ENCODE measurements at places on chromosomes 12 and 14.

DNA sequence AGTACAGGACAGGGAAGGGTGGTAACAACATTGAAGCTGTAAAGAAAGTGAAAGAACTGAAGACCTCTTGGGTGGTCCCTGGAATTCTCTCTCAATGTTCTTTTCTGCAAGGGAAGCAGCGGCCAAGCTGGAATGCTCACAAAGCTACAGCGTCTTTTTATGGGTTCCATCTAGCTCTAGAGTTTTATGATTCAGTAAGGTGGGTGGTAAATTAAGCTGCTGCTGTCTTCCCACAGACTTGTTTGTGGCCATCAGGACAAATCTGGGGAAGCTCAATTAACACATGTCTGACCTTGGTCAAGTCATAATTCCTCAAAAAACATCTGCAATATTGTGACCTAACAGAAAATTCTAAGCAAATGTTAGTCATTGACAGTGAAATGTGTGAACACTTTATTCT, 139.1 kb downstream of the MED13L start:
- no peak for DNase-seq

- no peak for DNase-seq
Observed at GRCh38 chr14:44896275-44897040, 65.3 kb downstream of the KLHL28 start.

DNA sequence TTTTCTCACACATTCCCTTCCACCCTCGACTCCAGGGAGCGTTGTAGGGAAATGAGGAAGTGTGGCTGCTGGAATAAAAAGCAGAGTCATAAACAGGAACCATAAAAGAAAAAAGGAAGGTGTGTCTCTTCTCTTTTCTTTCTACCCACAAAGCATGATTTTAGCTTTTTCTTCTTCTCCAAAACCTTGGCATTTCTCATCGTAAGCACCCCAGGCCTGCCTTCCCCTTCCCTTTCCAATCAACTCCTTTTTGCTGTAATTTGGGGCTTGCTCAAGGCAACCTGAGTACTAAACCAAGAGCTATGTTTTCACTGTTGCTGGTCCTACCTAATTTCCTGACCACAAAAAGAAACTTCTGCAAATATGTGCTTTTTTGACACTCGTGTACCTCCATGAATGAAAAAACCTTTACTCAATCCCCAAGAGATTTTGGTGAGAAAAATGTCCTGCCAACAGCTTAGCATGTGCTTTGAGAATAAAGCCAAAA, 9.2 kb downstream of the PLBD1 start:
- DNase-seq = no peak

DNA sequence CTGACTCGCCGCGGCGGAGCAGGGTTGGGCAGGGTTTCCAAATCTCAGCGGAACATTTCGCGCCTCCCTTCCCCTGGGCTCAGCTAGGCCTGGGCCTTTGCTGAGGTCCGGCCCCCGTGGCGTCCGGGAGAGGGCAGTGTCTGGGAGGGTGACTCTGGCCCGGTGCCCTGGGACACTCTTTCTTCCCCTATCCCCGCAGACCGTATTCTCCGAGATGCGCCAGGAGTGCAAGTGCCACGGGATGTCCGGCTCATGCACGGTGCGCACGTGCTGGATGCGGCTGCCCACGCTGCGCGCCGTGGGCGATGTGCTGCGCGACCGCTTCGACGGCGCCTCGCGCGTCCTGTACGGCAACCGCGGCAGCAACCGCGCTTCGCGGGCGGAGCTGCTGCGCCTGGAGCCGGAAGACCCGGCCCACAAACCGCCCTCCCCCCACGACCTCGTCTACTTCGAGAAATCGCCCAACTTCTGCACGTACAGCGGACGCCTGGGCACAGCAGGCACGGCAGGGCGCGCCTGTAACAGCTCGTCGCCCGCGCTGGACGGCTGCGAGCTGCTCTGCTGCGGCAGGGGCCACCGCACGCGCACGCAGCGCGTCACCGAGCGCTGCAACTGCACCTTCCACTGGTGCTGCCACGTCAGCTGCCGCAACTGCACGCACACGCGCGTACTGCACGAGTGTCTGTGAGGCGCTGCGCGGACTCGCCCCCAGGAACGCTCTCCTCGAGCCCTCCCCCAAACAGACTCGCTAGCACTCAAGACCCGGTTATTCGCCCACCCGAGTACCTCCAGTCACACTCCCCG, 3.0 kb downstream of the WNT1 start:
- DNase-seq = no peak

DNA sequence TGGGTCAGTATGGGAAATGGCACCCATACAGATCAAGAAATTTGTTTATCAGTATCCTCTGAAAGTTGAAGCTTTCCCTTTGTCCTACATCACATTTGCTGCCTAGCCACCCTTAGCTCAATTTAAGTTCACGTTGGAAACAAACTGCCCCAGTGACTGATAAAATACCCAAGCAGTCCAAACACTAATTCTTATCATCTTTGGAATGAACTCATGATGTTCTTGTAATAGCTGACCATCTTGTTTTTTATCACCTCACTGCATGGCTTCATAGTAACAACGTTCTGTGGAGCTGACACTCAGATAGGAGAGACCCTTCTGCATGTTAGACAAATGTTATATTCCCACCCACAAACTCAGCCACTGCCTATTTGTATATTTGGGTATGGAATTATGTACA, 93.4 kb downstream of the GPR135 start:
- DNase-seq = no peak

GRCh38 chr12:128813392-128813791, 10.4 kb downstream of the SLC15A4 start:
- DNase-seq = no peak

DNA sequence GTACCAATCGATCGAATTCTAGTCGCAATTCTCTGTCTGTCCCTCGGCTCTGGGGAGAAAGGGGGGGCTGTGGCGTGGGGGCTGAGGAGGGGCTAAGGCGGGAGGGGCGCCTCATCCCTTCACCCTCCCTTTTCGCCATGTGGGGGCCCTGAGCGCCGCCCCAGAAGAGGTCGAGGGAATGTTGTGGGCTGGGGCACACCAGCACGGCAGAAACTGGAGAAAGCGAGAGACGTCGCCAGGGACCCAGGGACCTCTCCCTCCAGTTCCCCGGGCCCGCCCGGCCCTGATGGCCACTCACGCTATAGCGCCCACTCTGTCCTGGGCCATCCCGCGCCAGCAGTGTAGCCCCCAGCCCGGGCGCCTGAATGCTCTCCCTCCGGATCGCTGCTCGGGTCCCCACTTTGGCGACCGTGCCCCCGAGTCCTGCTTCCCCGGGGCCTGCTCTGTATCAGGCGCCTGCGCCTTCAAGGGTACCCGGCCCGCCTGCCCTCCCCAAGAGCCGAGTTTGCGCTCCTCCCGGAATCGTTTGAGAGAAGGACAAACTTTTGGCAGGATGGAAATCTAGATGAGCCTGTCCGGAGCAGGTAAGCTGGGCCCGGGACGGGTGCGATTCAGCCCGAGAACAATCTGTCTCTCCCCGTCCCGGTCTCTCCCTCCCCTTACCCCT, 62.6 kb downstream of the SMUG1 start:
- no peak for DNase-seq

GRCh38 chr14:27553790-27554189, 956.0 kb upstream of the NOVA1 start:
- no peak for DNase-seq

GRCh38 chr14:48490756-48491155, 815.4 kb upstream of the MDGA2 start:
- DNase-seq = no peak

DNA sequence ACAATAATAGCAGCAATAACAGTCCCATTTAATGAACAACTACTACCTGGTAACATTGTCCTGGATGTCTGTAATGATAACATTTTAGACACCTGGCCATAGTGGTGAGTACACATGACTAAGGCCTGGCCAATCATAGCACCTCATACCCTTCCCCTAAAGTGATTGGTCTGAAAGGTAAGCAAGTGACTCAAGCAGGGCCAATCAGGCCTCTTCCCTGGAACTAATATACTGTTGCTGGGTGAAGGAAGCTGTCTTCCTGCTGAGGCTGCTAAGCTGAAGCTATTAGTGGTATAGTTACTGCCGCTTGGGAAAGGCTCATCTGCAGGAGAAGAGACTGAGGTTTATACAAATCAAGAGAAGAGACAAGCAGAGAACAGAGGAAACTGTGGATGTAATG, 18.7 kb upstream of the NOS1 start:
- DNase-seq = no peak

- DNase-seq = peak; percentile 7
Observed at GRCh38 chr12:71949646-71950045, 11.0 kb downstream of the TPH2 start.

- no peak for DNase-seq
Observed at GRCh38 chr14:103627073-103628025, 1.7 kb upstream of the KLC1 start.

DNA sequence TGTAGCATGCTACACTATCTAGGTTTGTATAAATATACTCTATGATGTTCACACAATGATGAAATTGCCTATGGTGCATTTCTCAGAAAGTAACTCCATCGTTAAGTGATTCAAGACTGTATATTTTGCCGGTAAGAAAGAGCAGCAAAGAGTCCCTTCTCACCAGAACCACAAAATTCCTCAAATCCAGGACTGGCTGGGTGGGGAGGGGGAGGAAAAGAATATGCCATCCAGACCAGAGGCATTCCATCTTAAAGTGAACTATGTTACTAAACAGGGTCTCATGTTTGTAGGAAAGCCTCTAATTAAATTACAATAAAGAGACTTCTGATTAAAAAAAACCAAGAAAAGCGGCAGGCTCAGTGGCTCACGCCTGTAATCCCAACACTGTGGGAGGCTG, 11.5 kb downstream of the UBE2N start:
- DNase-seq = no peak

- DNase-seq = no peak
Observed at GRCh38 chr12:83147341-83147740, 460.6 kb downstream of the TMTC2 start.

- no peak for DNase-seq
Observed at GRCh38 chr14:81802341-81802740, 268.7 kb upstream of the SEL1L start.

DNA sequence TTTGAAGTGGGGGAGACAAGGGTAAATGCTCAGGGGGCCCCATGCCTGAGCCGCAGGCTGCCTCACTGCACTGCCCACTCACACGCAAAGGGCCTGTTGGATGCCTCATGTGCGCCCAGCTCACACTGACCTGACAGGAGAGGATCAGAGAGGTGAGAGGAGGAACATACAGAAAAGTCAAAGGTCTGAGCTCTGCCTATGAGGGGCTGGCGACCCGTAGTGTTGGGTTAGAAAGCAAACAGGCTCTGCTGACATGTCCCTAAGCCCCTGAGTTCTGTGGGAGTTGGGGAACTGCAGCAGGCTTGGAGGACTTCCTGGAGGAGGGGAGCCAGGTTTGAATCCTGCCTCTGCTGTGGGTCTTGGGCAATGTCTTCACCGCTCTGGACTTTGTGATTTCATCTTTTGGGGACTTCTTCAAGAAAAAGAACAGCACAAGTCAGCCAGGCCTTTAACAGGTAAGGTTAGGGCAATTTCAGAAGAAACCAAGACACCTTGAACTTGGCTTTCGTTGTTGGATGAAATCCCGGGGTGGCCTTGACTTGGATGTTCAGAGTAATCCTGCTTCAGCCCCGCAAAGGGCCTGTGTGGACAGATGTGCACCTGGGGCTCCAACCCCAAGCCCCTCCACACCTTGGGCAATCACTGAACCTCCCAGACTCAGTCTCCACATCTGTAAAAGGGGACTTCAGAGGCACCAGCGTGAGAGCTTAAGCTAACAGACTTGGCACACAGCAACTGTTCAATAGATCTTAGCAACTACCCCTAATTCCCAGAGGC, 116.8 kb downstream of the SCARB1 start:
- no peak for DNase-seq

DNA sequence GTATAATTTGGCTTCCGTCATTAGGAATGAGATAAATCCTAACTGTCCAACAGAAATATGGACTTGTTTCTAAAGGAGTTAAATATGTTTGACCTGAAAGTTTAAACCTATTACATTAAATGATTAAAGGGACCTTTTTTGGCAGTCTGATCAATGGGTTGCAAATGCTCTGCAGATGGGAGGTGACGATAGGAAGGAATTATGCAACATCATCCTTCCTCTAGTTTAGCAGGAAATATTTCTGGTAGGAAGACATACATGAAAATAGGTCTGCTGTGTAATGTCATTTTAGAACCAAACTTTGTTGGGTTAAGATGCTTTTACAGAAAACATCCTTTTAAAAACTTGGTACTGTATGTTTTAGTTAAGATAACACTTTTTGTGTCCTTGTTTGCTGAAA, 2.6 kb downstream of the LRRC10 start:
- no peak for DNase-seq

DNA sequence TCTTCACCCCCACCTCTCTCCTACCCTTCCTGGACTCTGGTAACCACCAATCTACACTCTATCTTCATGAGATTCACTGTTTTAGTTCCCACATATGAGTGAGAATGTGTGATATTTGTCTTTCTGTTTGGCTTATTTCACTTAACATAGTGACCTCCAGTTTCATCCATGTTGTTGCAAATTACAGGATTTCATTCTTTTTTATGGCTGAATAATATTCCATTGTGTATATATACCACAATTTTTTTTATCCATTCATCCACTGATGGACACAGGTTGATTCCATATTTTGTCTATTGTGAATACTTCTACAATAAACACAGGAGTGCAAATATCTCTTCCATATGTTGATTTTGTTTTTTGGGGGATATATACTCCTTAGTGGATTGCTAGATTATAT, 140.5 kb downstream of the OTOGL start:
- DNase-seq = no peak

DNA sequence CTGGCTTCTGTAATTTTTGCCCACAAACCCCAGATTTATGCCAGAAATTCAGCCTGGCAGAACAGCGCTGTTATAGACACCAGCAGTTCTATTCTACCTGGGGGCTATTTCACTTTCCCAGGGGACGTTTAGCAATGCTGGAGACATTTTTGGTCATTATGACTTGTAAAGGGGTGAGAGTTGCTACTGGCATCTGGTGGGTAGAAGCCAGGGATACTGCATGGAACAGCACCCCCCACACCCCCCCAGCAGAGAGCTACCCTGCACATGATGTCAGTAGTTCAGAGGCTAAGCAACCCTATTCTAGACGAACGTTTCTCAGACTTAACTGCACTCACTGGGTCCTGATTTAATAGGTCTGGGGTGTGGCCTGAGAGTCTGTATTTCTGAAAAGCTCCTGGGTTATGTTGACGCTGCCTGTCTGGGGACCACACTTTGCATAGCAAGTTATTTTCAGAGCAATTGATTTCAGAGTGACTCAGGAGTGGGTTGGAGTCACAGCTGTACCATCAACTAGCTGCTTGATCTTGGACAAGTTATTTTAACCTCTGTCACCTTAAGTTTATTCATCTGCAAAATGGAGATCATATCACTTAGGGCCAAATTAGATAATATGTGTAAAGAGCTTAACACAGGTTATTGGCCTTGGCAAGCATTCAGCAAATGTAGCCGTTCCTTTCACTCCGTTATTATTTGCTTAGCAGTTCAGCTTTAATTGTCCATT, 48.5 kb downstream of the CHST11 start:
- peak; percentile 88 for DNase-seq

- DNase-seq = no peak
Observed at GRCh38 chr14:65910108-65910786, 497.7 kb downstream of the FUT8 start.

GRCh38 chr14:96914571-96915128, 117.5 kb downstream of the VRK1 start:
- no peak for DNase-seq

All from NCI-H1105 (cell line).